Ascending aorta (tissue), 2 donors: ENCODE measurements at places on chromosomes 6 and 20.

GRCh38 chr6:113644861-113645575 is 212.1 kb upstream of the MARCKS start:
- DNase-seq: no peak
- no peak overlapping the region for H3K4me3 ChIP-seq
- no peaks in the 10 kb centered on the region for H3K27me3 ChIP-seq
- no peaks in the 10 kb centered on the region for H3K36me3 ChIP-seq
- H3K27ac ChIP-seq: no peak overlapping the region
- no peaks in the 10 kb centered on the region for H3K4me1 ChIP-seq

DNA sequence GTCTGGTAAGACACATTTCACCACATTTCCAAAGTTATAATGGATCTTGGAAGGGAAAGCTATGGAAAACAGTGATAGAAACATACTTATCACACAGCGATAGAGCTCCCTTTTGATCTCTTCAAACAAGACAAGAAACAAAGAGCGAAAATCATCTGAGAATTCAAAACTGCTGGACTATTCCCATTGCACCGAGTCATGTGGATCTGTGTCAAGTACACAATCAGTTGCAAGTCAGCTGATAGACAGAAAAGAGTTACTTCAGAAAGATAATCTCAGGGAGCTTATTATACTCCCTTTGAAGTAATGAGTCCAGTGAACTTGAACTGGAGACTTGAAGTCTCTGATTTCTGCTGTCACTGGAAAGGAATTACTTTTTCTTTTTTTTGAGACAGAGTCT is 89.7 kb upstream of the GCM1 start:
- H3K27ac ChIP-seq: no peak overlapping the region
- no peaks in the 10 kb centered on the region for H3K4me1 ChIP-seq
- H3K27me3 ChIP-seq: no peaks in the 10 kb centered on the region
- H3K4me3 ChIP-seq: no peak overlapping the region
- H3K36me3 ChIP-seq: no peaks in the 10 kb centered on the region

DNA sequence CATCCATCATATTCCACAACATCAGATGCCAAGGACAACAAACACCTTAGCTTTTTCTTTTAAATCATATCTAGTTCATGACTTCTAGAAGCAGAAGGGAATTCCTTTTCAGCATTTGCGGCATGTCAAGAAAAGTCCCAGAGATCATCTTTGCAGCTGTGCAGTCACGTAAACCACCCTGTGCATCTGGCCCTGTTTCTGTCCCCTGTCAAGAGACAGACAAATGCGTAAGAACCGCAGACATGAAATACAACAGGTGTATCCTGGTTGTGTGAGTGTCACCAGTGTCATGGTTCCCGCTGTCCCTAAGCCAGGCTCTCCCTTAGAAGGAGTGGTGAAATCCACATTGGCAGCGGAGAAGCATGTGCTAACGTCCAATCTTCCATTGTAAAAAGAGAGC is 28.1 kb downstream of the LY86 start:
- no peaks in the 10 kb centered on the region for H3K4me1 ChIP-seq
- no peaks in the 10 kb centered on the region for H3K27me3 ChIP-seq
- H3K27ac ChIP-seq: no peak overlapping the region

GRCh38 chr6:25004357-25004756 is 68.6 kb upstream of the RIPOR2 start:
- DNase-seq: no peak
- no peak overlapping the region for H3K27ac ChIP-seq
- no peaks in the 10 kb centered on the region for H3K36me3 ChIP-seq
- H3K4me1 ChIP-seq: no peaks in the 10 kb centered on the region

GRCh38 chr6:134564705-134565104 is 246.8 kb upstream of the SGK1 start:
- H3K36me3 ChIP-seq: no peaks in the 10 kb centered on the region
- H3K27me3 ChIP-seq: no peaks in the 10 kb centered on the region
- no peak for DNase-seq
- H3K4me3 ChIP-seq: no peak overlapping the region

GRCh38 chr20:59042151-59042795 is at the start of gene PRELID3B:
TSS of gene PRELID3B (minus strand) at chr20:59042786. CDS start at chr20:59042730, 56 bp downstream.
- no peaks in the 10 kb centered on the region for H3K27me3 ChIP-seq
- H3K4me1 ChIP-seq: peaks cover 15% of the 10 kb centered on the region
- H3K4me3 ChIP-seq: peak within 1 kb of the TSS; percentile 80
- peaks cover 8% of the 10 kb centered on the region for H3K36me3 ChIP-seq

DNA sequence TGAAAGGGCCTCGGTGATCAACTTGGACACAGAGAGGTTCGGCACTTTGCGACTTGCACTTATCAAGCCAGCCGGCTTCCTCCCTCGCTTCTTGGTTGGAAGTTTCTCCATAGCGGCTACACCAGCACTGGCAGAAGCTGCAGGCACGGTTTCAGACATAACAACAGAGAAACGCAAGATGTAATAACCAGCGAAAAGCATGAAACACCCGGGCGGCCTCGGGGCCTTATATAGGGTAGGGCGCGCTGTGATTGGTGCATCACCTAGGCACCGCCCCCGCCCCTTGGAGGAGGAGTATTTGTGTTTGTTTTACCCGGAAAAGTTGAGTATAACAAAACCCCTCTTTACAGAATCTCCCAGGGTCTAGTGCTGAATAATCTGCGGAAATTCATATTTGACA is 20.7 kb downstream of the HFE start:
- no peaks in the 10 kb centered on the region for H3K36me3 ChIP-seq
- peaks cover 10% of the 10 kb centered on the region for H3K4me1 ChIP-seq
- H3K27me3 ChIP-seq: no peaks in the 10 kb centered on the region
- H3K27ac ChIP-seq: no peak overlapping the region
- DNase-seq: no peak
- no peak overlapping the region for H3K4me3 ChIP-seq

DNA sequence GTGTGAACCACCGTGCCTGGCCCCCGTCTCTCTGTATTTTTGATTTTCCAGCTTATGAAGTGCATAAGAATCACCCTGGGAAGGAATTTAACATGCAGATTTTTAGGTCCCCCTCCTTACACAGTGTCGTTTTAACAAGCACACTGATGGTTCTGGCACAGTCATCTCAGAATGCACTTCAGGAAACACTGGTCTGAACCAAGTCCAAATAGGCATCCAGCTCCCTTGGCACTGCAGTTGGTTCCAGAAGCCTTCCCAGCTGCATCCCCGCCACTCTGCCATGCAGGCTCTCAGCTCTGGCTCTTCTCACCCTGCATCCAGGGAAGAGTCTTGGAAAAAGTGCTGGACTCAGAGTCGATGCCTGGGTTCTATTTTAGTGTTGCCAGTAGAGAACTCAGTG is 20.1 kb downstream of the RIPOR2 start:
- no peaks in the 10 kb centered on the region for H3K4me1 ChIP-seq
- no peak overlapping the region for H3K27ac ChIP-seq
- no peak for DNase-seq
- H3K4me3 ChIP-seq: no peak overlapping the region
- H3K27me3 ChIP-seq: no peaks in the 10 kb centered on the region

DNA sequence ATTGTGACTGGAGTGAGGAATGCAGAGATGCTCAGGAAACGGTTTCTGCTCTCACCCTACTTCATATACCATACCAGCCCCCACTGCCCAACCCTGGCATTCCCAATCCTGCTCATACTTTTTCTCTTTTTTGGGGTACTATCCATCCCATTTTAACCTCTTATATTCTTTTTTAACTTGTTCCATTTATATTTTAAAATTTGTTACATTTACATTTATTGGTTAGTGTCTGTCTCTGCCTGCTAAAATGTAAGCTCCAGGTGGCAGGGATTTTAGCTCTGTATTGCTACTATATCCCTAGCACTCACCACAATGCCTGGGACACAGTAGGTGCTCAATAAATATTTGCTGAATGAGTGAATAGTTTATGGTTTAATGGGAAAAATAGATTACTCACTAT is 8.1 kb downstream of the FERMT1 start:
- H3K27ac ChIP-seq: no peak overlapping the region
- no peak for DNase-seq
- H3K4me3 ChIP-seq: no peak overlapping the region
- no peaks in the 10 kb centered on the region for H3K36me3 ChIP-seq

DNA sequence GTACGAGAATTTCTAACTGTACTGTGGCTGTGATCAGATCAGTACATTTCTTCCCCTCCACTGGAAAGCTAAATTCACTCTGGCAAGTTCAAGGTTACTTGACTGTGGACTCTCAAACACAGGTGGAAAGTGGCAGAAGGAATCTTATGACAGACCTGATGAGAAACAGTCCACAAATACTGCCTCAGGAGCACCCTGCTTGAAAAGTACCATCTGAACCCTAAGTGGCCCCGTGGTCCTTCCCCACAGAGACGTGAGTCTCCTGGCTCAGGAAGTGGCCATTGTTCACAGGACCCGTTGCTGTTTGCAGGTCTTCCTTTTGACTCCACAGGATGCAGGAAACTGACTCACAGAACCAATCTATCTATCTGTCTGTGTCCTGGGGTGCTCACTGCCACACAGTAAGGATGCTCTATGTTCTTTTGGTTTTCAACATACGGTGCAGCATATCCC is 47.5 kb upstream of the NHSL1 start:
- no peaks in the 10 kb centered on the region for H3K27me3 ChIP-seq
- H3K4me1 ChIP-seq: no peaks in the 10 kb centered on the region
- no peaks in the 10 kb centered on the region for H3K36me3 ChIP-seq
- no peak for DNase-seq
- H3K4me3 ChIP-seq: no peak overlapping the region
- H3K27ac ChIP-seq: no peak overlapping the region

GRCh38 chr6:5084781-5085647 is at the start of gene PPP1R3G:
TSS of gene PPP1R3G (plus strand) at chr6:5085341. CDS start at chr6:5085486, 145 bp downstream.
- no peak for DNase-seq
- peak within 1 kb of the TSS; percentile 71 for H3K27ac ChIP-seq
- H3K4me1 ChIP-seq: peaks cover 7% of the 10 kb centered on the region
- H3K4me3 ChIP-seq: peak within 1 kb of the TSS; percentile 70
- no peaks in the 10 kb centered on the region for H3K36me3 ChIP-seq

GRCh38 chr6:4008324-4009047 is 70.5 kb downstream of the FAM217A start:
- H3K4me3 ChIP-seq: no peak overlapping the region
- no peaks in the 10 kb centered on the region for H3K4me1 ChIP-seq
- no peak for DNase-seq
- H3K27me3 ChIP-seq: no peaks in the 10 kb centered on the region

DNA sequence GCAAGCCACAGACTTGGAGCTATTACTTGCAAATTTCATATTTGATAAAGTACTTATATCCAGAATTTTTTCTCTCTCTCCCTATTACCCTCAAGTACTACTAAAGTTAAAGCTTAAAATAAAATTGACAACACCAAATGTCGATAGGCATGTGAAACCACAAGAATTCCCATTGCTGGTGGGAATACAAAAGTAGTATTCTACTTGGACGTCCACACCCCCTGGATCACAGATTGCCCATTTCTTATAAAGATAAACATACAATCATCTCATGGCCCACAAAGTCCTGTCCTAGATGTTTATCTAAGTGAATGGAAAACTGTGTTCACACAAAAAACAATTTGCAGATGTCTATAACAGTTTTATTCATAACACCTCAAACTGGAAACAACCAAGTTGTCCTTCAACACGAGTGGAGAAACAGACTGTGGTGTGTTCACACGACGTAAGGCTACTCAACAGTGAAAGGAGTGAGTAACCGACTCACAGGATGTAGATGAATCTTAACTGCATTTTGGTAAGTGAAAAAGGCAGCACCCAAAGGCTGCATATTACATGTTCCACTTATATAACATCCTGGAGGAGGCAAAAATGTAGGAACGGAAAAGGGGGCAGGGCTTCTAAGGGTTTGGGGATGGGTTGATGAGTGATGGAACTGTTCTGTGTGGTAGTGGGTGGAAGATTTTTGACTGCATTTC is 297.4 kb downstream of the THBS2 start:
- H3K36me3 ChIP-seq: no peaks in the 10 kb centered on the region
- H3K27ac ChIP-seq: no peak overlapping the region
- no peak overlapping the region for H3K4me3 ChIP-seq
- H3K4me1 ChIP-seq: peaks cover 3% of the 10 kb centered on the region

GRCh38 chr6:42022755-42023384 is 27.5 kb upstream of the TAF8 start:
- H3K4me1 ChIP-seq: no peaks in the 10 kb centered on the region
- H3K27ac ChIP-seq: no peak overlapping the region
- no peaks in the 10 kb centered on the region for H3K27me3 ChIP-seq
- DNase-seq: no peak
- H3K36me3 ChIP-seq: no peaks in the 10 kb centered on the region

GRCh38 chr6:81895511-81896185 is 143.2 kb upstream of the TENT5A start:
- H3K4me1 ChIP-seq: peaks cover 18% of the 10 kb centered on the region
- no peaks in the 10 kb centered on the region for H3K36me3 ChIP-seq
- no peak for DNase-seq

GRCh38 chr6:141829566-141830360 is 303.0 kb upstream of the GJE1 start:
- no peaks in the 10 kb centered on the region for H3K27me3 ChIP-seq
- DNase-seq: no peak
- no peak overlapping the region for H3K27ac ChIP-seq
- H3K4me3 ChIP-seq: no peak overlapping the region
- no peaks in the 10 kb centered on the region for H3K36me3 ChIP-seq
- no peaks in the 10 kb centered on the region for H3K4me1 ChIP-seq

GRCh38 chr6:170296746-170297575 is 6.1 kb upstream of the DLL1 start:
- peak; percentile 57 for DNase-seq
- H3K27me3 ChIP-seq: peaks cover 34% of the 10 kb centered on the region
- peaks cover 13% of the 10 kb centered on the region for H3K4me1 ChIP-seq

DNA sequence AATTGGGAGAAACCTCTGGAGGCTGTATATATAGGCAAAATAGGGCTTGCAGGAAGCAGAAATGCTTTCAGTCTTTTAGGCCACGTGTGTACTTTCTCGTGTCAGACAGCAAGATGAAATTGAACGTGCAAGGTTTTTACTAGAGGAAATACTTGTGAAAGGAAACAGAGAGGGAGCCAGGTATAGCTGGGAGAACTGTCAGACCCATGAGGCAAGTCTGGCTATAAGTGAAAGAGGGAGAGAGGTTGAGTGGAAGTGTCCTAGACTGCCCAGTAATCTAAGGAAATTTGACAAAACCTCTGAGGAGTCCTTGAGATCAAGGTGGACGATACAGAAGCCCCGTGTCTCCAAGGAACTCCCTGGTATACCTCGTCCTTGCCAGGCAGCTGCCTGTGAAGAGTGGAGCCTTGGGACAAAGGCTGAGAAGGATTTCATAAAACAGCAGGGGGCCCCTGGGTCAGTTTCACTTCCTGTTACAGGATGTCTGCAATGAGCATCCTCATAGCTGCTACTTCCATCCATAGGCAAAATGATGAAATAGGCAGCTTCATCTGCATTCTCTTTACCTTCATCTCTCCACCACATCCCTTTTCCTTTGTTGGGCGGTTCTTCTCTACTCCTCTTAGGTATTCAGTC is 114.4 kb upstream of the MAP3K7 start:
- no peak for DNase-seq
- H3K27ac ChIP-seq: no peak overlapping the region
- no peak overlapping the region for H3K4me3 ChIP-seq

- H3K27ac ChIP-seq: no peak overlapping the region
- H3K4me1 ChIP-seq: no peaks in the 10 kb centered on the region
- no peak for DNase-seq
- no peaks in the 10 kb centered on the region for H3K36me3 ChIP-seq
- H3K4me3 ChIP-seq: no peak overlapping the region
Measured at GRCh38 chr6:1519597-1519996, 90.1 kb upstream of the FOXC1 start.
